ENCODE measurements at places on chromosomes 1 and 21. TPM values are rescaled to one million over a fixed set of nuclear protein-coding genes. Genes with fewer than 3 reads are reported as not detected.

- DNase-seq: no peak
These were observed 276.1 kb downstream of the RPS6KC1 start for GRCh38 chr1:213327017-213327667.

DNA sequence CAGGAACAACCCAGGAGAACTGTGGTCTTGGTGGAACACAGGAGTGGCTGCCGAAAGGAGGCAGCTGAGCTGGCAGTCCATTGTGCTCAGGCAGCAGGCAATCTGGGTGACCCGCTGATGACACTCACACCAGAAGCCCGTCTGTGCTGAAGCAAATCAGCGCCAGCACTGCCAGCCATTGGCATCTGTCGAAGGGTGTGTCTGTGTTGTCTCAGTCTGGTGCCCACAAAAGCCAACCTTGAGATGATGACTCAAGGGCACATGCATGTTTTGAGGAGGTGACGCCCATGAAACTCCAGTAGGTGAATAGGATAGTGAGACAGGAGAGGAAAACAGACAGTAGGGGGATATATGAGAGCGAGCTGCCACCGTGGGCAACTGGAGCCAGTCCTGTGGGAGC, 167.3 kb downstream of the KAZN start:
- DNase-seq: no peak

- no peak for DNase-seq
These were observed 139.0 kb downstream of the GLIS1 start for GRCh38 chr1:53600001-53600400.

- peak; percentile 20 for DNase-seq
These were observed at the start of gene GABRD for GRCh38 chr1:2019172-2019543. Gene GABRD, plus strand, starts transcription at chr1:2019345. Its CDS starts 79 bp downstream, at chr1:2019424.

DNA sequence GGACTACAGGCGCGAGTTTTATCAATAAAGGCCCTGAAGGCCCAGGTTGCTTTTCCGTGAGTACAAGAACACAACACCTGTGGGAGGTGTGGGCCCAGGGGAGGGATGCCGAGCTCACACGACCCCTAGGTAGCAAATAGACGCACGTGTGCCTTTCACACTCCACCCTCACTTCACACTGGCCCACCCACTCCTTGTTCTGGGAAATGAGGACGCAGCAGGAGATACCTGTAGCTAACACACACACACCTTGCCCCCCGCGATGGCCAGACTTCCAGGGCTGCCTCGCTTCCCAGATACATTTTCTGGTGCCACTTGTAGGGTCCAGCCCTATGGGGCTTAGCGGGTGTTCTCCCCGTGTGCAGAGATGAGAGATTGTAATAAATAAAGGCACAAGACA, 4.3 kb upstream of the CCDC27 start:
- DNase-seq: no peak

DNA sequence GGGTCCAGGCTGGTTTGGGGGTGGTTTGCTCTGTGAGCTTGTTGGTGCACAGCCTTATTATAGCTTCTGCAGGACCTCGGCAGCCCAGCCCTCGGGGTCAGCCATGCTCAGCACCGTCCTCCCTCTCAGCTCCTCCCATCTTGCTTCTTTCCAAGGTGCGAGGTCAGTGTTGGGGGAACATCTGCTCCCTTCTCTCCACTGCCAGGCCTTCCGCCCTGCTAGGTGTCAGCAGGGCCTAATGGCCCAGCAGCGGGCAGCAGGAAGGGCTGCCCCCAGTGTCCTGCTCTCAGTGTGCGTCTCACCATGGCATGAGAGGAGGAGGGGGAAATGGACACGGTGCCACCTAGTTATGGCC, 36.5 kb upstream of the LRRC3 start:
- DNase-seq: no peak

DNA sequence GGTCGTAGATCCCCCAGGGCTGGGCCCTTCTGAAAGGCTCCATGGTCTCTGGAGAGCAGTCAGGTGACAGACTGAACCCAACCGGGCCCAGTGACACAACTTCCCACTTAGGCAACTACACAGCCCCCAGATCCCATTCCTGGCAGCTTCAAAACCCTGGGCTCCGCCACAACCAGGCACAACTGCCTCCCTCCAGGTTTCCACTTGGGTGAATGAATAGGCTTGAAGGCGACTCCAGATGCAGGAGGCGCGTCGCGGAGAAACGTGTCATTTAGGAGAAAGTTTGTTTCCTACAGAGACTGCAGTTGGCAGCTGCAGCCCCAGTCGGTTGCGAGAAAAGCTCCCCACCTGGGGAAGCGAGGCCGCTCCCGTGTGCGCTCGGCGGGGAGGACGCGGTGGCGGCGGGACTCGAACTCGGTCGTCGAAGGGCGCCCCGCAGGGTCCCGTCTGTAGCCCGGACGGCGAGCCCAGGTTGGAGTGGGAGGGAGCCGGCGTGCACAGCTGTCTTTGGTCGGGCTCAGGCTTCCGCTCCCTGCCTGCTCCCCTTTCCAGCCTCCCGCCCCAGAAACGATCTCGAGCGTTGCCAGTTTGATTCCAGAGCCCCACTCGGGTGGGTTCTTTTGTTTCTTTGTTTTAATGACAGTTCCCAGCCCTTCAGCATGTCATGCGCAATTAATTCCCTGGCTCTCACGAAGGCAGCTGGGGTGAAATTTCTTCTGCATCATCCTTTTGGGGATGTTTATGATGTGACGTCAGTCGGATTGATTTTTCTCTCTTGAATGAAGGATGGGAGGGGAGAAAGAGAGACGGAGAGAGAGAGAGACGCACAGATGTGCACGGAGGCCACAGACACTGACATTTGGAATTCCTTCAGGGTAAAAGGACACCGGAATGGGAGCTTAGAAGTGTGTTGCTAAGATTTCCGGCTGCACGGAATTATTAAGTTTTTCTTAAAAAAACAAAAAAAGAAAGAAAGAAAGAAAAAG, 862 bp upstream of the SGIP1 start:
- no peak for DNase-seq

DNA sequence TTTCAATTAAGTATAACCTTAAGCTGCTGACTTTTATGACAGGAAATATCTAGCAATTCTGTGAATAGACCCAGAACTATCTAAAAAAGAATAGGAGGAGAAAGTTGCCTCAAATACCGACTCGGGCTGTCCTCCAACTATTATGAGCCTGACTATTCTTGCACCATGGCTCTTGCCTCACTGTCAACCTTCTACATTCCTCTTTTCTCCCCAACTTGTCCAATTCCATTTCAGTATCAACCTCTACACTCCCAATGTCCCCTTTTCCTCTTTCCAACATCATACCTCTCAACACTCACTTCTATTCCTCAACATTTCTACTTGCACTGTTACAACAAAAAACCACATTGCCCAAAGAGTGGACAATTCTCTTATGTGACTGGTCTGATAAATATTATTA, 2.3 kb downstream of the ZZZ3 start:
- no peak for DNase-seq

DNA sequence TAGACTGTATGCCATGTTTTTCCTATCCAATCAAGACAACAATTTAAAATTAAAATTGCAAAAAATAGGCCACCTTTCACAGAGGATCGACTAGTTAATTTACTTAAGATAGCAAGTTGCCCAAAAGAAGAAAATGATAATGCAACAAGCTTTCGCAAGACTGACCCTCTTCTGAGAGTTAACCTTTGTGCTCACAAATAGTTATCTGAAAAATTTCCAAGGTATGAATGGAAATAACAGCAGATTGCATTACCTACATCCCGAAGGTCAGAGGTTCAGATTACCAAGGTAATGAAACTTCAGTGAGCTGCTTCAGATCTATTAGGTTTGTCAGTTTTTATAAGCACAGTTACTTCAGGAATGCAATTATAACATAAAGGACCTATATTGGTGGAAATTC, 298.0 kb downstream of the KCTD3 start:
- no peak for DNase-seq

DNA sequence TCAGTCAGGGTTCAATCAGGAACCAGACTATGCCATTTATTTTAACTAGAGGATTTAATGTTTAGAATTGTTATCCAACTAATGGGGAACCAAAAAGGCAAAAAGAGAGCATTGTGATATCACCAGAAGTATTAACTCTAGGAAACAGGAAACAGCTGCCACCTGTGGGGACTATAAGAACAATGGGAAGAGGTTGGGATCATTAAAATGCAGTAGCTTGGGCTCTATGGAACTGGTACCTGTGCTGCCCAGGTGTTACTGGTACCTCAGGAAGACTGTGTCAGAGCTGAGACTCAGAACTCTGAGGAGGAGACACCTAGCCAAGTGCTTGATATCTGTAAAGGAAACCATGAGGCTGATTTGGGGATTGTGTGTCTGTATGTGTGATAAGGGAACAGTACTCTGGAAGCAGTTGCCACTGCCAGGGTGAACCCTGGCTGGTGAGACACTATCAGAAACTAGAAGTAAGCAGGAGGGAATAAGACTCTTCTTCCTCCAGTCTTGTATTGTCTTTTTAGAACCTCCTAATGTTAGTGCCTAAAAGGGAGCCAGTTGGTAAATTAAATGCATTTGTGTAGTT, 49.4 kb downstream of the MAN1A2 start:
- DNase-seq: no peak

GRCh38 chr21:44295646-44296045, 4.2 kb upstream of the PFKL start:
- DNase-seq: no peak

- no peak for DNase-seq
These were observed 438.9 kb downstream of the CAMTA1 start for GRCh38 chr1:7224081-7224534.

DNA sequence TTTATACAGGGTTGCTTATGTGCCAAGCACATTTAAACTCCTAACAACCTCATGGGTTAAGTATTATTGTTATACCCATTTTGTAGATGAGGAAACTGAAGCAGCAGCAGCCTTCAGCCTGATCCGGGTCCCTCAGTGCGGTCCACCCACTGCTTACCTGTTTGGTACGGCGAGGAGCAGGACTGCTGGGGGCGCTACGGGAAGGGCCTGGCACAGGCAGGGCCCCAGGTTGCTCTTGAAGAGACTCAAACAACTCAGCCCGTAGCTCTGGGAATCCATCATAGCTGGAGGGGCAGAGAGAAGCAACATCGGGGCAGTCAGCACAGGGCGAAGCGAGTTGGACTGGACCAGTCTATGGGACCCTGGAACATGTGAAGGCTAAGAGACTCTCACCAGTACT, 9.2 kb downstream of the DENND4B start:
- no peak for DNase-seq

- peak; percentile 34 for DNase-seq
These were observed 28.5 kb upstream of the SELENON start for GRCh38 chr1:25771221-25772114.

GRCh38 chr1:44808063-44808937, at the start of gene BTBD19:
Gene BTBD19, plus strand, starts transcription at chr1:44808523. Its CDS starts 298 bp downstream, at chr1:44808821.
- peak; percentile 70 for DNase-seq

DNA sequence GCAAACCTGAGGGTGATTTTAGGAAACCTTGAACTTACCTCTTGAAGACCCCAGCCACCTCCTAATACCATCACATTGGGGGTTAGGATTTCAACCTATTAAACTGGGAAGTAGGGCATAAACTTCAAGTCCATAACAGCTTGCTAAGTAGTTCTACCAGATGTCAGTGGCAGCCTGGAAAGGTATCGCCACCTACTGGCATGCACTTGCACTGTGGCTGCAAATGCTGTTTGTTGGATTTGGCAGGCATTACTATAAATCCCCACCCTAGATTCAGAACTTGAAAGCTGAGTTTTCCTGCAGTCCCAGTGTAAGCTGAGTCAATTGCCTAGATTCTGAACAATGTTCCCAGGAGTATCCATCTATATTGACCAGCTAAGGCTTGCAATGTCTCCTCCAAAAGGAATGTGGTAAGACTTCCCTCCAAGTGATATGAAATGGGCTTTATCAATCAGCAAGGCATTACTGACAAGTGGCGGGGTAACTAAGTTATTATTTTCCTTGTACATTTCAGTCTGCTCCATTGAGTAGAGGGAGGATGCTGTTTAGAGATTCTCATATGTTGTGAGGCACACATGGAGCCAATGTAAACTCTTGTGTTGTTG, 474.5 kb downstream of the PTPRC start:
- peak; percentile 38 for DNase-seq

- DNase-seq: no peak
These were observed 5.6 kb upstream of the MAN1C1 start for GRCh38 chr1:25610822-25611630.

DNA sequence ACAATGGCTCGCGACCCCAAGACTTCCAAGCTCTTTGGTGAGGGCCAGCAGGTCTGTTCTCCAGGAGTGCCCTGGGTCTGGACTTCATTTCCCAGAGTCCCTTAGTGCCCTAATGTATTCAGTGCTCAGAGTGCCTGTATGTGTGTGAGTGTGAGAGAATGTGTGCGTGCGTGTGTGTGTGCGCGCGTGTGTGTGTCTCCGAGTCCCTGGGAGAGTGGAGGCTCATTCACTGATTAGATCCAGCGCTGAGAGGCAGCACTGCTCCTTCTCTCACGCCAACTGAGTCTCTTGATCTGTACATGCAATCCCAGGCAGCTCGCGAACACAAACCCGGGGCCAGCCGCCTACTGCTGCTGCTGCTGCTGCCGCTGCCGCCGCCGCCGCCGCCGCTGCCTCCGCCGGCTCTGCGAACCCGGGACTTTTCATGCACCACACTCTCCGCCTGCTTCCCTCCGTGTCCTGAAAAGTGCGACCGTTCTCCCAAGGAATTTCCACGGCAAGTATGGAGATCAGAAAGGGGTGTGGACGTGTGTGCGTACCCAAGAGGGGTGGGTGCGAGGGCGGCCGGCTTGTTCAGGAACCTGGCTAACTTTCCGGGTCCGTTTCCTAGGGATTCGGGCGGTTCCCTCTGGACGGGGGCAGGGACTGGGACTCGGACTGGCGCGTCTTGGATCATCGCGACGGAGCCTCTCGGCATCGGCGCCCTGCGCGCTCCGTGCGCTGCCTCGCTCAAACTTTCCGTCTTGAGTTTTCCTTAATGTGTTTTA, at the start of gene RNF220:
Gene RNF220, plus strand, starts transcription at position 225 of the 767 bp plus-strand sequence.
- peak; percentile 61 for DNase-seq

GRCh38 chr1:44609768-44610526, 64.3 kb downstream of the TMEM53 start:
- no peak for DNase-seq

DNA sequence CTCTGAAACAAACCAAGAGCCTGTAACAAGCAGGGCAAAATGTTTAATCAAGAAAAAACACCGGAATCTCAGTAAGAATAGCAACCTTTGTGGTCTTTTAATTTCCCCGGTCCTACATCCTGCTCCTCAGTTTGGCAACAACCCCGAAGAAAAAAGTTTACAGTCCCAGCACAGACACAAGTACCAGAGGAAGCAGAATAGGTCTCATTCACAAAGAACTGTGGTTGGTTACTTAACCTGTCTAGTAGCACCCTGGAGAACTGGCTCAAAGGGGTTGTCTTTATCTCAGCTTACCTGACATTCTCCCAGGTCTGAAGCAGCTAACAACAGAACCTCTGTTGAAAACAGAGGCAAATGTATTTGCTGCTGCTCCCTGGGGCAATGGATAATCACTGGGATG, 399.3 kb downstream of the AJAP1 start:
- no peak for DNase-seq

GRCh38 chr21:39673736-39674135, 61.0 kb downstream of the B3GALT5 start:
- no peak for DNase-seq

INAVA gene
- 50.4 TPM for total RNA-seq

AGO3 gene
- 29.2 TPM for total RNA-seq

C1orf198 gene
- 73.5 TPM for total RNA-seq

CA6 gene
- not detected for total RNA-seq

SPATA45 gene
- total RNA-seq: 0.68 TPM

All from neural crest cell (in vitro differentiated cells).